ENCODE measurements at places on chromosomes 2 and 18. TPM values are rescaled to one million over a fixed set of nuclear protein-coding genes. Genes with fewer than 3 reads are reported as not detected.

- no peak for DNase-seq
Observed at GRCh38 chr18:7729868-7730267, 162.8 kb downstream of the PTPRM start.

DNA sequence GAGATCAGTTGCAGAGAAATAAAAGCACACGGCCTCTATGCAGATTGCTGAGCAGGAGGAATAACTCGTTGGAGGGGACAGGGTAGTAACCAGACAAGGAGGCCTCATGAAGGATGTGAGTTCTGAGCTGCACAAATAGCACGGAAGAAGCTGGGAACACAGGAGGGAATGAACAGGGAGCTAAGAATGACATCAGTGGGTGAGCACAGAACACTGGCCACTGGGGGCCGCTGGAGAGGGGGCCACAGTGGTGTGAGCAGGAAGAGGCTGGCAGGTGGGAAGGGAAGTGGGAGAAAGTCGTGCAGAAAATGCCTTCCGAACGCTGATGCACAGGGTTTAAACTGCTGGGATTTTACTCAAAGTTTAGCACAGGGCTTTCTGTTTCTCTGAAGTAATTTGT, 61.0 kb downstream of the ZAP70 start:
- DNase-seq = no peak

DNA sequence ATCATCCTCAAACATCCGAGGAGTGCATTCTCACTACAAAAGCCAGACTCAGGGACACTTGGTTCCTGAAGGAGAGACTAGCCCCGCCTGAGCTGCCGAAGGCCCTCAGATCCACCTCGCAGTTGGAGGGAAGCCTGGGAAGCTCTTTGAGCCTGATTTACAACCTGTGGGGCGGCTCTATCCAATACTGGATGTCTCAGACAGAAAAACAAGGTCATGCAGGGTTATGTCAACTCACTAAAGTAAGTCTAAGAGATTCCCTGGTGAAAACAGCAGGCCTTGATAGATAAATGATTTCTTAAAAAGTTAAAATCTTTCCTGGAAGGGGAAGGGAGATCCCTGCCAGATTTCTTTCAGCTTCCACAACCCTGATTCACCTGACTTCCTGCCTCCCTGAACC, 284.3 kb downstream of the CYP26B1 start:
- peak; percentile 4 for DNase-seq

DNA sequence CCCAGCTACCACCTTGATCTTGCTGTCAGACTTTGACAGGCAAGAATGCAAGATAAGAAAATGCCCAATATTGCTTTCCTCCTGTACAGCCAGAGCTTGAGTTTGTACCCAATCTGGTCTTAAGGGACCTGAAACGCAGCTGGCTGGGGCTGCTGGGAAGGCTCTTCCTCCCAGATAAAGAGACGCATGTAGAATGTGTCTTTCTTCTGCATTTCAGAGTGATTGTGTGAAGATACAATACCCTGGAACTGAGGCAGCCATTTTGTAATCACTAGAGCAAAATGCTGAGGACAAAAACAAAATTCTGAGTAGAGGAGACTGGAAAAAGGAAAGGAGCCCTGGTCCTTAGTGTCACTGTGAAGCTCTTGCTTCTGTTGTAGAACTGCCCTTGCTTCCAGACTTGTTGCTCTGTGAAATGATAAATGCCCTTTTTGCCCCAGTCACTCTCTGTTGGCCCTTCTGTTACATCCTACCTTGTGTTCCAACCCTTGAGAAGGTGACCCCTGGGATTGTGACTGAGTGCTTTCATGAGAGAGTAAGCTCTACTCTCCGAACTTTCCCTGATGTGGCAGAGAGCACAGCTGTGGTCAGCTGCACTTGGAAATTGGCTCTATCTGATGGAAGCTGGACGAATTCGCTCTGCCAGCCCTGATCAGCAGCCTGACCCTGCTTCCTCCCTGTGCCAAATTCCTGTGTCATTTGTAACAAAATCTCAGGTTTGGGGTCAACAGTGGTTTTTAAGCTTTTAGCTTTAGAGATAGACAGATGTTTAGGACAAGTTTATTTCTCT, 137.4 kb upstream of the RBMS1 start:
- no peak for DNase-seq

GRCh38 chr2:160269803-160270570, 69.9 kb upstream of the ITGB6 start:
- peak; percentile 69 for DNase-seq

GRCh38 chr2:190763901-190764514, 115.1 kb downstream of the NAB1 start:
- DNase-seq = no peak

DNA sequence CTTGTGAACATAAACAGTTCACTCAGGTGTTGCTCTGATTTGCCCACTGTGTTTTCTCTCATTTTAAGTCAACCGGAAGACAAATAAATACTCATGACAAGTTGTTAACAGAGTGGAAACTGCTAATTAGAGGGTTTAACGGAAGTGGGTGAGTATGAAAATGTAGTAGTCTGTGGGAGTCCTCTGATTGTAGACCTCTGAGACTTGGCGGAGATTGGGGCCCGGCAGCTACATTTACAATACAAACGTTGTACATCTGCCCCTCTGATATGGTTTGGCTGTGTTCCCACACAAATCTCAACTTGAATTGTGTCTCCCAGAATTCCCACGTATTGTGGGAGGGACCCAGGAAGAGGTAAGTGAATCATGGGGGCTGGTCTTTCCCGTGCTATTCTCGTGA, 107.3 kb upstream of the FAM98A start:
- no peak for DNase-seq

- no peak for DNase-seq
Observed at GRCh38 chr2:46989491-46990230, 74.1 kb upstream of the MCFD2 start.

DNA sequence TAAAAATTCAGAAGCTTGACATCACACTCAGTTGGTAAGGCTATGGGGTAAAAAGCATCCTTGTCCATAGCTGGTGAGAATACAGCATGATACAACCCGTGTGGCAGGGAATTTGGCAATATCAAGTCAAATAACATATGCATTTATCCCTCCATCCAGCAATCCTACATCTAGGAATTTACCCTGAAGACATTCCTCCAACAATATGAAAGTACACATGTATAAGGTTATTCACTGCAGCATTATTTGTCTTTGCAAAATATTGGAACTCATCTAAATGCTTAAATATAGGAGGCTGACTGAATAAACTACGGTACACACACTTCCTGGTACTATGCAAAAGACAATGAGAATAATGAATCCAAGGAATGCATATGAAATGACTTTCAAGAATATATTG, 101.0 kb downstream of the MEP1B start:
- no peak for DNase-seq

GRCh38 chr2:76193089-76193488, 482.4 kb upstream of the GCFC2 start:
- no peak for DNase-seq

- DNase-seq = no peak
Observed at GRCh38 chr18:76691800-76692199, 130.6 kb upstream of the ZNF236 start.

The COL3A1 gene
- not detected for total RNA-seq

The ASAP2 gene
- total RNA-seq = 1.0 TPM

The PLA2R1 gene
- not detected for total RNA-seq

The SFT2D3 gene
- 3.5 TPM for total RNA-seq

The ESPNL gene
- total RNA-seq = 0.18 TPM

The FOXD4L1 gene
- not detected for total RNA-seq

The COL4A4 gene
- not detected for total RNA-seq
